Caki2 (cell line): ENCODE measurements at places on chromosomes 6 and 20.

DNA sequence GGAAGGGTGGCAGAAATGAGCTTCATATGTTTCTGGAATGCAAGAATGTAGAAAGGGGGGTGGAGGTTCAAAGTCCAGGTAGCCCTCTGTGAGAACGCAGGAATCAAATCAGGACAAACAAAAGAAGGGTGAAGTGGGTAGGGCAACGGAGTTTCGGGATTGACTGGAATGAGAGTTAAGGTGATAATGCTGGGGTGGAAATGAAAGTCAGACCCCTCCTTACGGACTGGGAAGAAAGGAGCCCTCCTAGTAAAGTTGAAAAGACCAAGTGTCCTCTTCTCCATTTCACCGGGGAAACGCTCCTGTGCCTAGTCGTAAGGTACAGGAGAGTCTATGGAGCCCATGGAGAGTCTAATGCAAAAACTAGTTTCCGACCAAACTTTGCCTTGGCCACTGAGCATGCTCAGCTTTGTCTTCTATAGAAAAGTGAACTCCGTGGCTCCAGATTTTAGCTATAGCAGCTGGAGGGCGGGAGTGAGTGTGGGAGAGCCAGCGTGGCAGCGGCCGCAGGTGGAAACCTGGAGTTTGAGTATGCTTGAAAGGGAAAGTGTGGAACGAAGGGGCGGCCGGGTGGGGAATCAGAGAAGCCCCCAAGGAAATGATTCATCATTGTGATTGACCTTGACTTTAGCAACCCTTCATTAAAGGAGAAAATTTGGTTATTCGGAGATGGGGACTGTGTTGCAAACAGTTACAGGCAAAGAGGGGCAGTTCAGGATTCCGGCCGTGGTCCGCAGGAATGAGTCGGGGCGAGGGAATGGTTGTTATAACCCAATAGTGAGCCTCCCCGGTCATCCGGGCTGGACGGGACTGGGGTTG lies 1.3 kb upstream of the LRRC1 start:
- peak; percentile 59 for DNase-seq

- DNase-seq, result no peak
Measured at GRCh38 chr20:10902576-10903282, 228.9 kb upstream of the JAG1 start.

- no peak for DNase-seq
Measured at GRCh38 chr20:5845681-5846615, 95.7 kb downstream of the SHLD1 start.

- no peak for DNase-seq
Measured at GRCh38 chr6:152098683-152099082, 291.2 kb downstream of the ESR1 start.

- no peak for DNase-seq
Measured at GRCh38 chr6:62393608-62394007, 107.6 kb upstream of the KHDRBS2 start.

GRCh38 chr6:34300332-34300751 lies 51.5 kb upstream of the SMIM29 start:
- no peak for DNase-seq
